Calu3 (cell line): ENCODE measurements at places on chromosomes 2 and 18. TPM values are rescaled to one million over a fixed set of nuclear protein-coding genes. Genes with fewer than 3 reads are reported as not detected.

TDRD15 gene
- total RNA-seq: not detected in 2 replicates

TRMT61B gene
- 17.0 and 18.1 TPM in 2 replicates for total RNA-seq

CHRND gene
- not detected in 2 replicates for total RNA-seq

SULT1C2 gene
- 2.0 and 5.2 TPM in 2 replicates for total RNA-seq

CENPA gene
- total RNA-seq: 23.4 and 33.2 TPM in 2 replicates

ANKRD30B gene
- total RNA-seq: not detected in 2 replicates

NYAP2 gene
- total RNA-seq: 0.07 TPM in 1 of 2 replicates, not detected in the other

RPRM gene
- total RNA-seq: 1.0 and 2.1 TPM in 2 replicates

RTTN gene
- 20.4 and 22.7 TPM in 2 replicates for total RNA-seq

PPP1R1C gene
- 2.0 and 2.7 TPM in 2 replicates for total RNA-seq

CDH2 gene
- total RNA-seq: 1.5 and 2.3 TPM in 2 replicates

NABP1 gene
- 63.9 and 71.8 TPM in 2 replicates for total RNA-seq

MAL gene
- total RNA-seq: not detected in 2 replicates

RBKS gene
- 2.3 and 3.3 TPM in 2 replicates for total RNA-seq

DCDC2C gene
- total RNA-seq: not detected in 2 replicates

DTNA gene
- 9.0 and 10.9 TPM in 2 replicates for total RNA-seq

NLRC4 gene
- not detected in 2 replicates for total RNA-seq

EPHA4 gene
- 2.8 and 3.2 TPM in 2 replicates for total RNA-seq

KCNJ3 gene
- 0.17 and 0.22 TPM in 2 replicates for total RNA-seq

TMEM198 gene
- total RNA-seq: 5.2 and 5.9 TPM in 2 replicates

NT5C1B gene
- not detected in 2 replicates for total RNA-seq

ASXL3 gene
- total RNA-seq: 0.07 and 0.47 TPM in 2 replicates

MC5R gene
- not detected in 2 replicates for total RNA-seq

ALK gene
- total RNA-seq: not detected in 2 replicates

KCNIP3 gene
- 1.1 and 2.1 TPM in 2 replicates for total RNA-seq

IL1R2 gene
- total RNA-seq: 0.34 TPM in 1 of 2 replicates, not detected in the other

OSBPL1A gene
- 26.0 and 34.8 TPM in 2 replicates for total RNA-seq
